ENCODE measurements at places on chromosomes 11 and 22.
A peak's percentile ranks its signal among the peaks of the same experiment; 100 is the strongest.

DNA sequence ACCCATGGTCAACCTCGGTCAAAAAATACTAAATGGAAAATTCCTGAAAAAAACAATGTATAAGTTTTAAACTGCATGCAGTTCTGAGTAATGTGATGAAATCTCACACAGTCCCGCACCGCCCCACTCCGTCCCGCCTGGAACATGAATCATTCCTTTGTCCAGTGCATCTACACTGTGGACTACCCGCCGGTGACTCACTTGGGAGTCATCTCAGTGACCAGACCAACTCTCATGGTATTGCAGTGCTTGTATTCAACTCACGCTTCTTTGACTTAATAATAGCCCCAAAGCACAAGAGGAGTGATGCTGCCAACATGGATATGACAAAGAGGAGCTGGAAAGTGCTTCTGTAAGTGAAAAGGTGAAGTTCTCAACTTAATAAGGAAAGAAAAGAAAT is 48.8 kb downstream of the ARHGAP32 start:
- DNase-seq, result peak; percentile 75

DNA sequence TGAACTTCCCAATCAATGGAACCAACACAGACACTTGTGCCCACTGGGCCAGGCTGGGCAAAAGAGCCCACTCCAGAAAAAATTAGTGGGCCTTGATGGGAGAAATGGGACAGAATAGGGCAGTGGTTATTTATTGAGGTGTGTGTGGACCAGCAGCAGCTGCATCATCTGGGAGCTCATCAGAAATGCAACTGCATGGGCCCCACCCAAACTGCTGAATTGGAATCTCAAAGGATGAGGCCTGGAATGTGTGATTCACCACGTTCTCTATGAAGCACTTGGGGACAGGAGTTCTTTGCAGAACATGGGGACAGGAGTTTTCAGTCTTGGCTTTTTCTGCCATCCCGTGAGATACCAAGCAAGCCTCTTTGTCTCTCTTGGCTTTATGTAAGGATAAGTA is 255.6 kb upstream of the PLET1 start:
- DNase-seq, result no peak

- no peak for DNase-seq
Measured at GRCh38 chr22:46113110-46113909, 37.0 kb upstream of the PPARA start.

GRCh38 chr11:57269571-57270021 is 32.5 kb upstream of the APLNR start:
- DNase-seq, result no peak

DNA sequence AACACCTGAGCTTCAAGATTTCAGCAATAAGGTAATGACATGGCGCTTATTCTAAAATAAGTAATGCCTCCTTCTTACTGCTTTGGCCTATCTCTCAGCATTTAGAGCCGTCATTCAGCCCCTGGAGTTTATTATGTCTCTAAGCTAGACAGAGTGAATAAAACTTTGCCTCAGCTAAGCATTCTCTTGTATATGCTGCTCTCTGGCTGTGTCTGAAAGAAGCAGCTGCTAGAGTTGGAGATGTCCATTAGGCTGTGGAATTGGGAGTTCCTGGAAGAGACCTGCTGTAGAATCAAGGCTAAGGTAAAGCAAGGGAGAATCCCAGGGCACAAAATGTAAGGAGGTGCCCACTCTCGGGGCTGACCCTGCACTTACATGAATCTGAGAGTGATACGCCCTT is 35.5 kb upstream of the TTC12 start:
- DNase-seq, result no peak

DNA sequence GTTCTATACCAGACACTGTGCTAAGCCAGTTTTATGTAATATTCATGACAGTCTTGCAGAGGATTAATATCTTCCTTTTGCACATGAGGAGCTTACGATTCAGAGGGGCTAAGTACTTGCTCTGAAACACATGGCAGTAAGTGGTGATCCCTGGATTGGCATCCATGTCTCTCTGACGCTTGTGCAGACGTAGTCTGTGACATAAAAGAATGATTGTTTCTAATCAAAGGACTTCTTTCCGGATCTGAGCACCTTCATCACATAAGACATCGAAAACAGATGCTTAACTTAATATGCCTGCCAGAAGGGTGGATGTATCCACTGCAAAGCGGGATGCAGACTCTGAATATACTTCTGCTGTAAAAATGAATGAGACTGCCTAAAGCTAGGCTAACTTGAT is 74.8 kb downstream of the ARHGAP42 start:
- no peak for DNase-seq

- no peak for DNase-seq
Measured at GRCh38 chr11:10658621-10659338, 34.8 kb downstream of the IRAG1 start.

DNA sequence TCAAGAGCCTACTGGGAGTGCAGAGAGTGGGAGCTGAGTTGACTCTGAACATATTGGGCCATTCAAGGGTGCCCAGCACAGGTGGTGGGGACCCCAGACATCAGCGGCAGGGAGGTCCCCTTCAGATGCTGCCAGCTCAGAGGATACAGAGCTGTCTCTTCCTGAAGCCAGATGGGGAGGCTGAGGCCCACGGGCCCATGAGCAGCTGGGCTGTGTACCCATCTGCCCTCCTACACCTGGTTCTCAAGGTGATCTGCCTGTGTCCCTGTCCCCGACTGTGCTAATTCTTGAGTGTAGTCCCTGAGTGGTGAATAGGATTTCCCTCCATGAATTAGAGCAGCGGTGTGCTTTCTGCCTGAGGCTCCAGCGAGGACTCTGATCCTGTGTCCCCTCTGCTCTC is 76.3 kb downstream of the MICAL2 start:
- DNase-seq, result no peak

DNA sequence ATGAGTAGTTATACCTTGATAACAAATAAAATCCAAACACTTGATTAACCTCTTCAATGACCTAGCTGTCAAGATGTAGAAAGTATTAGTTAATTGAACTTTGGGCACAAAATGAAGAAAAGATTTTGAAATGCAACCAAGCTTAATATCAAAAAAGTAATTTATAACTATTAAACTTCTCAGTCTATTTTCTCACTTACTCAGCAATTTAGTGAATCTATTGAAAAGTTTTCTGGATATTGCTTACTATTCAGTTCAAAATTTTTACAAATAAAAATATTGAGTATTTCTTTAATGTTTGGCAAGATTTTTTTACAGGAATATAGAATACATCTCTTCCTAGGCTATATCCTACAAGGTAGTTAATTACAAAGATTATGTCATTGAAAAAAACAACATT is 192.5 kb downstream of the GRIA4 start:
- DNase-seq, result no peak

DNA sequence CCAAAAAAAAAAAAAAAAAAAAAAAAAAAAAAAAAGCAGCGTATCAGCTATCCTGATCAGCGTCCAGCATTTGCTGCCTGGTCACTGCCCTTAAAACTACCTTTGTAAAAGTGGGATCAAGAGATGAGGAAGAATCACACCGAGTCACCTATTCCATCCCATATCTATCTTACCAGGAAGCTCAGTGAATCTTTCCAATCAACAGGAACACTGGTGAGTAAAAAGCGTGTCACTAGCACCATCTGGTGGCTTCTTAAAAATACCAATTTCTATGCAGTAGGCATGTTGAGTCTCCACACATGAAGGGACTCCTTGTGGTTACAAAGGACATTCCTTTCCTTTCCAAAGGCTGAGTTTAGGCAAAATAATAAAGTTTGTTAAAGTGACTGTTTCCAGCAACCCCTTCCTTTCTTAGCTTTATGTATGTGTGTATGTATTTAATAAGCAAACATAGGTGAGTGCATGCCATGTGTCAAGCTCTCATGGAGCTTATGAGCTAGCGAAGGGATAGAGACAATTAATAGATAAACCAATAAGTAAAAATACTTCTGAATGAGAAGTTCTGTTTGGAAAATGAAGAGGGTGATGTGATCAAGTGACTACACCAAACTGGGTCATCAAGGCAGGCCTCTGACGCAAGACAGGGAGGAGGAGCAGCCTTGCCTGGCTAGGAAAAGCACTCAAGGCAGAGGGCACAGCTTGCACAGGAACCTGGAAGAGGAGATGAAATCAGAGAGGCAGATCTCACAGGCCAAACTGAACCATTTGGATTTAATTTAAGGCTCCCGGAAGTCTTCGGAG is 13.9 kb upstream of the TP53AIP1 start:
- DNase-seq, result no peak

- DNase-seq, result peak; percentile 71
Measured at GRCh38 chr11:57527056-57527631, 3.4 kb downstream of the TIMM10 start.

DNA sequence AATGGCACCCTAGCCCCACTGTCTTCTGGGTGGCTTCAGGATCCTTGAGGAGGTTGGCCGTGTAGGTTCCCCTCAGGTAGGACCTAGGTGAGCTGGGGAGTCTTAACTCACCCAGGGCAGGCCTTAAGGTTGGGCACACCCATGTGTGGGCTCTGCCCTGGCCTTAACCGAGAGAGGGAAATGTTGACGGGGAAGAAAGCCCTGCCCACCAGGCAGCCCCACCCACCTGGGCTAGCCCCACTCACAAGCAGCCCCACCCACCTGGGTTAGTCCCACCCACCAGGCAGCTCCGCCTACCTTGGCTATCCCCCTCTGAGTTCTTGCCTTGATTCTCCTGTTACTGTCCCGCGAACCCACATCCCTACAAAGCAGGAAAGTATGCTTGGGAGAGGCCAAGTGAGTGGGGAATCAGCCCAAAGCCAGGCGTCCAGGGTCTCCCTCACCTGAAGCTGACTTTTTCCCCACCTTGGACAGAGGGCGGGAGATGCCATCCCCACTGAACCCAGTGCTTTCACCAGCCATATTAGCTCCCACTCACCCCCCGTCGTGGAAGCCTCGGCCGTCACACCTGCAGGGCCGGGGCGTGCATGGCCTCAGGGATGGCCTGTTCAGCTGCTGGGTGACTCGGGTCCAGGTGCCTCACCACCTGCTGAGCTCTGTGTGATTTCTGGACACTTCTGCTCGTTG is at the start of gene MYEOV:
TSS of gene MYEOV (plus strand) at position 337 of the 687 bp plus-strand sequence. CDS start 1,200 bp downstream, outside the sequence.
- DNase-seq, result no peak
